ENCODE measurements at places on chromosomes 1 and 21.

DNA sequence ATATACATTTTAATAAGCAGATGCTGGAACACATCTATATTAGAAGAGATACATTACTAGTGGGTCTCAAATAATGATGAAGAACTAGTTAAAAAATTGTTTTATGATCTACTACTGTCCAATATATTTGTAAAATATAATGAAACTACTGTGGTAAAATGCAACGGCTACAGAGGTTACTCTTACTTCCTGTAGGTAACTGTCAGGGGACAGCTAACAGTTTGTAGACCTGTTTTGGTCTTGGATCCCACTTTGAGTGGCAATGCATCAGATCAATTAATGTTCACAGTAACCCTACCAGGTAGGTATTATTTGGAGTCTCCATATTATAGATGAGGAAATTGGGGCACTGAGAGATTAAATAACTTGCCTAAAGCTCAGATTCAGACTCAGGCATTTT is 26.7 kb upstream of the MYSM1 start:
- no peak overlapping the region for H3K4me3 ChIP-seq
- no peaks in the 10 kb centered on the region for H3K36me3 ChIP-seq
- DNase-seq, result no peak
- H3K27ac ChIP-seq, result peak overlapping the region; percentile 49
- no peaks in the 10 kb centered on the region for H3K27me3 ChIP-seq
- H3K4me1 ChIP-seq, result peaks cover 34% of the 10 kb centered on the region

DNA sequence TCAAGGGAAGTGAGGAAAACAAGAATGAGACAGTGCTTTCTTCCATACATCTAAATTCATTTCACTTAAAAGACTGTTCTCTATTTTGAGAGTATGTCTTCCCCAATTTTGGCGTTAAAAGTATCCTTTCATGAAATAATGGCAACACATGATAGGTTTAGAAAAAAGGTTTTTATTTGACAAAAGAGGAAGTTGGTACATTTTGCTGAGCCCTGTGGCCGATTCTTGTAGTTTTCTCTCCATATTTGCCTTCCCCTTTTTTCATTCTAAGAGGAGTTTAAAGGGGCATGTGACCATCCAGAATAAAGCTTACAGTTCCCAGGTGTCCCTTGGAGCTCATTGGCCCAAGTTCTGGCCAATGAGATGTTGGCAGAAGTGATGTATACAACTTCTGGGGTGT is 140.4 kb upstream of the KCNE2 start:
- H3K27me3 ChIP-seq, result no peaks in the 10 kb centered on the region
- H3K4me1 ChIP-seq, result peaks cover 31% of the 10 kb centered on the region
- H3K27ac ChIP-seq, result no peak overlapping the region
- DNase-seq, result no peak
- no peaks in the 10 kb centered on the region for H3K36me3 ChIP-seq
- no peak overlapping the region for H3K4me3 ChIP-seq

GRCh38 chr1:204417074-204417997 is 5.7 kb upstream of the PPP1R15B start:
- peaks cover 24% of the 10 kb centered on the region for H3K4me1 ChIP-seq
- no peak overlapping the region for H3K4me3 ChIP-seq
- H3K27ac ChIP-seq, result peak overlapping the region; percentile 52
- peak; percentile 75 for DNase-seq

GRCh38 chr1:80417671-80418070 is 1383.1 kb upstream of the ADGRL2 start:
- no peak for DNase-seq
- no peak overlapping the region for H3K4me3 ChIP-seq
- no peaks in the 10 kb centered on the region for H3K36me3 ChIP-seq
- H3K27ac ChIP-seq, result no peak overlapping the region
- no peaks in the 10 kb centered on the region for H3K27me3 ChIP-seq

DNA sequence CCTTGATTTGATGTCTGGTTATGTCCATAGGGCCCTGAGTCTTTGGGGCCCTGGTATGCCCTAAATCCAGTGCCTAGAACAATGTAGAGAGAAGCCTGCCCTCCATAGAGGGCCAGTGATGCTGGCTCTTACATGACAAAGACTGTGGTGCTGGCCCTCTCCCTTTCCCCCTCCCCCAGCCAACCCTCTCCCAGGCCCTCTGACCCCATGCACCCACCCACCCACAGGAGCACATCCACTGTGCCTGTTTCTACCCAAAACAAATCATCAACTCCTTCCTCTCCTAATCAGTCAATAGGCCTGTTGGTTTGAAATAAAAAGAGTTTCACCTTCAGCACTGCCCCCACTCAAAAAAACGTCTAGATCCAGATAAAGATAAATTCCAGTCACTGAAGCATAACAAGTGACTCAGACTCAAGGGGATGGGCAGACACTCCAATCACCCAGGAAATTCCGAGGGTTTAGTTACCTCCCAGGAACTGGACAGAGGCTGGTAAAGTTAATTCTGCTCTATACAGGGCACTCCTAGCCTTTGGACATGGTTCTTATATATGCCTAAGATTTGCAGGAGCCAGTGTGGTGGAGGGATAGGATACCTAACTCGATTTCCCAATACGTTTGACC is 144.8 kb upstream of the VANGL1 start:
- peaks cover 58% of the 10 kb centered on the region for H3K4me1 ChIP-seq
- peak; percentile 87 for DNase-seq
- no peak overlapping the region for H3K4me3 ChIP-seq
- H3K27ac ChIP-seq, result peak overlapping the region; percentile 96

DNA sequence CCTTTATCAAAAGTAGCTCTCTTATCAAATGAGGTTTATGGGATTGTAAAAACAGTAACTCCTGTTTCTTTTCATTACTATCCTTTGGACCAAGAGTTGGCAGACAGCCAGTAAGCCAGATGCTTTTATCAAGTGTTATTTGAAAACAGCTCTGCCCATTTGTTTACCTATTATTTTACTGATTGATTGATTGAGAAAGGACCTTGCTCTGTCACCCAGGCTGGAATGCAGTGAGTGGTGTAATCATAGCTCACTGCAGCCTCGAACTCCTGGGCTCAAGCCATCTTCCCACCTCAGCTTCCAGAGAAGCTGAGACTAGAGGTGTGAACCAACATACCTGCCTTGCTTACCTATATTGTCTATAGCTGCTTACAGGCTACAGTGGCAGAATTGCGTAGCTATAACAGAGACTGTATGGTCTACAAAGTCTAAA is 3.6 kb downstream of the PRKAB2 start:
- peak overlapping the region; percentile 87 for H3K27ac ChIP-seq
- peak; percentile 38 for DNase-seq
- no peaks in the 10 kb centered on the region for H3K27me3 ChIP-seq
- H3K4me1 ChIP-seq, result peaks cover 47% of the 10 kb centered on the region

GRCh38 chr1:40886318-40887011 is 24.3 kb upstream of the CITED4 start:
- no peak overlapping the region for H3K27ac ChIP-seq
- no peaks in the 10 kb centered on the region for H3K36me3 ChIP-seq
- H3K4me1 ChIP-seq, result no peaks in the 10 kb centered on the region
- no peak for DNase-seq
- no peaks in the 10 kb centered on the region for H3K27me3 ChIP-seq
- H3K4me3 ChIP-seq, result no peak overlapping the region

DNA sequence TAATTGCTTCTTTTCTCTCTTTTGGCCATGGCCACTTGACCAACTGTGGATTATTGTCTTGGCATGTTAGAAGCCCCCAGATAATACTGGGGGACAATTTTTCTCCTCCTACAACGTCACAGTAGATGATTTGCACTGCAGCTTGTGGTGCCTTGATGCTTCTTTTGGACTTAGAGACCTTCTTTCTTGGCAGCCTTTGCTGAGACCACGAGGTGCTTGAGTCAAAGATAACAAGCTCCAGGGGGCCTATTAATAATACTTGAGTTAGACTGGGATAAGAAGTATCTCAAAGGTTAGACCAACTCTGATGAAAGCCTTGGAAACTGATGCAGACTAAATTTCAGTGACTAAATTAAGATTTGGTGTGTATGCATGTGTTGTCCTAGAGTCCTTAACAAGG is 3.2 kb downstream of the PPP1R12B start:
- no peak for DNase-seq
- H3K36me3 ChIP-seq, result peaks cover 4% of the 10 kb centered on the region
- no peak overlapping the region for H3K4me3 ChIP-seq
- H3K27ac ChIP-seq, result no peak overlapping the region
- peaks cover 7% of the 10 kb centered on the region for H3K4me1 ChIP-seq

- no peak overlapping the region for H3K27ac ChIP-seq
- H3K4me3 ChIP-seq, result no peak overlapping the region
- peaks cover 10% of the 10 kb centered on the region for H3K4me1 ChIP-seq
- DNase-seq, result no peak
Observed at GRCh38 chr1:221477252-221477651, 264.6 kb downstream of the DUSP10 start.

- H3K36me3 ChIP-seq, result peaks cover 65% of the 10 kb centered on the region
- H3K4me1 ChIP-seq, result peaks cover 16% of the 10 kb centered on the region
- no peaks in the 10 kb centered on the region for H3K27me3 ChIP-seq
- DNase-seq, result peak; percentile 67
Observed at GRCh38 chr1:37808369-37809319, 636 bp upstream of the YRDC start.

DNA sequence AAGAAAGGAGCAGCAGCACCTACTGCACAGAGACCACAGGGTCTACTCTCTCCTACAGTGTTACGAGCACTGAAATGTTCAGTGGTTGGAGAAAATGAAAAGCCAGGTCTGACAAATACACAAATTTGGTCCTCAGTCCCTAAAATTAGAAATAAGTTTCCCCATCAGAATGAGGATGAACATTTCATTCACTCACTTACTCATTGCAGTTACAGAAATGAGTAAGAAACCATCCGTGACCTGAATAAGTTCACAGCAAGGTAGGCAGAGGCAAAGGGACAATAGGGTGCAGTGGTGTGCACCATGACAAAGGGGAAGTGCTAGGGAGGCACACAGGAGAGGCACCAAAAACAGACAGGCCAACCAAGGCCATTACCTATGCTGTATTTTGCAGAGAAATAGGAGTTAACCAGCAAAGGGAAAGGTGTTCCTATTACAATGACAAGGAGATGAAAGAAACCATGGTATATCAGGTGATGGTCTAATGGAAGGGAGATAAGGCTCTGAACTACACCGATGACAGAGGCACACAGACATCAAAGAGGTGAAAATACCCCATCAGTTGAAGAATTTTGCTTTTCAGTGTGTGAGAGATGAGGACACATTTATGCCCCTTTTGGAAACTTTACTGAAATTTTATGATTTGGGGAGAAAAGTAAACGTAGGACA is 29.4 kb downstream of the VAV3 start:
- H3K4me3 ChIP-seq, result no peak overlapping the region
- H3K4me1 ChIP-seq, result peaks cover 10% of the 10 kb centered on the region
- H3K27ac ChIP-seq, result no peak overlapping the region
- DNase-seq, result no peak
- H3K27me3 ChIP-seq, result peaks cover 5% of the 10 kb centered on the region

DNA sequence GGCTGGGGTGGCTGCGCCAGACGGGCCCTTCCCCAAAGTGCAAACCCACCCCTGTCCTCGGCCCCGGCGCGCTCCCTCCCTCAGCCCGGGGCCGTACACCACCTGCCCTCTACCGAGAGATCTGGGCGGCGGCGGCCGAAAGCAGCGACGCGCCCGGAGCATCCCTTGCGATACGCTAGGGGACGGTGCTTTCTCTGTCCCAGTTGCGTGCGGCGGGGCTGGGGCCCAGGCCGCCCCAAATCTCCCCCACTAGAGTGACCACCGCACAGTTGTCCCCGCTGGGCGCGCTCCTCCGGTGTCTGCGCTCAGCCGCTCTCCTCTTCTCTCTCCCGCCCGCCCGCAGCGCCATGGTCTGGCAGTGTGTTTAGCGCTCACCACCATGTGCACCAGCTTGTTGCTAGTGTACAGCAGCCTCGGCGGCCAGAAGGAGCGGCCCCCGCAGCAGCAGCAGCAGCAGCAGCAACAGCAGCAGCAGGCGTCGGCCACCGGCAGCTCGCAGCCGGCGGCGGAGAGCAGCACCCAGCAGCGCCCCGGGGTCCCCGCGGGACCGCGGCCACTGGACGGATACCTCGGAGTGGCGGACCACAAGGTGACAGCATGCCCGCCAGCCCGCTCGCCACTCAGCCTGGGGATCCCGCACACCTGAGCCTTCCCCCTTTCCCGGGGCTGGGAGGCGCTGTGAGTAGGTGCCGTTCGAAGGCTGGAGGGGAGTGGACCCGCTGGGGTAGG is 1.0 kb downstream of the ST6GALNAC5 start:
- no peaks in the 10 kb centered on the region for H3K36me3 ChIP-seq
- H3K4me3 ChIP-seq, result no peak overlapping the region

DNA sequence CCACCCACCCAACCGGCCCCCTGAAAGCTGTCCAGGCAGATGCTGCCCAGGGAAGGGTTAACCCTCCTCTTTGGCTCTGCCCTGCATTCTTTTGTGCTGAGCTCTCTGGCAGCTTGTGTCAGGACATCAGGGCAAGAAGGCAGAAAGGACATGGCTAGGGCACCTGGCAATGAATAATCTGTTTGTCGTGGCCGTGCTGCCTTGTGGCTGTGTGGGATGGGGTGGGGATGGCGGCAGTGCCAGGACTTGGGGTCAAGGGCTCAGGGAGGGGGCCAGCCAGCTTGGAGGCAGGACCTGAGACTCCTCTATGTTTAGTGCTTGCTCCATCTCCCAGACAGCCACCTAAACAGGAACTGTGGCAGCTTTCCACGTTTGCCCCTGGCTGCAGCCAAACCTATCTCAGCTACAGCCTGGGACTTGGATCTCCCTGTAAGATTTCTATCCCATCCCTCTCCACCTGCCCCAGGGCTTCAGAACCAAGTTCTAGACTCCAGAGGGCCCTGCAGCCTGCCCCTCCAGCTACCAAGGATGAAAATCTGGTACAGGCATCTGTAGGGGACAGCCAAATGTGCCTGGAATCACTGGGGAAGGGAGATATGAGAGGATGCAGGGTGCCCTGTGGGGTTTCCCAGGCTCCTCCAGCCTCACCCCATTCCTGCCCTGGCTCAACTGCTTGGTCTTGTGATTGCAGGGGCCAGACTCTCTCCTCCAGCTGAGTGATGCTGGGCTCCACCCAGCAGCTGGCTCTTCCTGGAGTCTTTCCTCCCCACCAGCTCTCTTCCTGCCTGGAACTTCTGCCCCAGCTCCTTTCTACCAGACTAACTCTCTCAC is 9.6 kb upstream of the GPR37L1 start:
- H3K4me1 ChIP-seq, result peaks cover 16% of the 10 kb centered on the region
- H3K27me3 ChIP-seq, result no peaks in the 10 kb centered on the region
- H3K4me3 ChIP-seq, result no peak overlapping the region

DNA sequence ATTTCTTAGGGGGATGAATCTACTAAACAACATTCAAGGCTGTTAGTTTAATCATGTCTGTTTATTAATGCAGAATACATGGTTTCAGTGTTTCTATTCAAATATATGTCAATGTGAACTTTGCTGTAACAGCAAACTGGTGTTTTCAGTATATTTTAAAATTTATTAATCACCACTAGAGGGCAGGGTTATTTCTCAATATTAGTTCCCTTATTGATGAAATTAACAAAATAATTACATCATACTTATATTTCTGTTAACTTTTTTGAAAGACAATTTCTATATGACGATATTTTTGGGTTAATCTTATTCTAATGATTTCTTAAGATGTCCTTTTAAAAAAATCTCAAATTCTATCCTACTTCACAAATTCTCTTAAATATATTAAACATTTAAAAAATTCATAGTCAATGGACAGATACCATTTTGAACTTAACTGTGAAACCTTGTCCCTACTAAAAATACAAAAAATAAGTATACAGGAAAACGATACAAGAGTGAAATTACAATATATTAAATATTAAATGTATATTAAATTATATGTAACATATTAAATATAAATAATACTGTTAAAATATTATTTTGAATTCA is 1034.1 kb upstream of the PRMT6 start:
- no peak for DNase-seq
- H3K4me3 ChIP-seq, result no peak overlapping the region
- H3K27ac ChIP-seq, result no peak overlapping the region
- no peaks in the 10 kb centered on the region for H3K27me3 ChIP-seq

All from SJSA1 (cell line).